Stimulated activated CD8-positive, alpha-beta memory T cell treated with anti-CD3 and anti-CD28 coated beads, Interleukin-4, amount 100 ng/mL, for 4 hours (primary cell): ENCODE measurements at places on chromosomes 6 and 20.

- no peak for DNase-seq
Observed at GRCh38 chr6:13012296-13012695, 295.7 kb downstream of the PHACTR1 start.

DNA sequence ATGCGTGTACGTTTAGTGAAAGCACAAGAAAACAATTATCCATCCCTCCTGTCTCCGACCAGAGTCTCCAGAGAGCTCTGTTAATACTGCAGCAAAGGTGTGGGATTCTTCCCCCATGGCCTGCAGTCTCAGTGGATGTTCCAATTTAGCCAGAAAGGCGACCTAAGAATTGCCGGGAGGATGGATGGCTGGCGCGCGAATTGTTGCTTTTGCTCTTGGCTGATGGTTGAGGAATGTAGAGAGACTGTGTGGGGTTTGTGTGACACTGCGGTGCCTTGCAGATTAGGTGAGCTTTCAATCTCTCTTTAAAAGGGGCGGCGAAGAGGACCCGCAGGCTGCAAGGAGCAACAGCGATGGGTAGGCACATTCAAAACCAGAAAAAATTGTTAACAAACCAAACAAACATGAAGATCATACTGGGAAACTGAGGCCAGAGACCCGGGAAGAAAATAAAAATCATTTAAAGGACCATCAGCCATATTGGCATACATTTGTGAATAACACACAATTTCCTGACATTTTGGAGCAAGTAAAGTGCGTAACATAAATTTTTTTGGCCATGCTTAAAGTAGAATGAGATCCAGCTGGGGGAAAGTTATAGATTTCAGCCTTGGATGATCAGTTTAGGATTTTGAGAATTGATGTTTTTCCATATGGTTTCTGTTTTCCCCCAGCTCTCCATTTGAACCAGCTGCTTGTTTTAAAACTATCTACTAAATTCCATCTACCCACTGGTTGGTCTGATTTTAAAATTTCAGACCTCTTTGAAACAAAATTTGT, 46.3 kb downstream of the GNAS start:
- DNase-seq = no peak

GRCh38 chr6:103983860-103984259, 875.9 kb downstream of the HACE1 start:
- no peak for DNase-seq

DNA sequence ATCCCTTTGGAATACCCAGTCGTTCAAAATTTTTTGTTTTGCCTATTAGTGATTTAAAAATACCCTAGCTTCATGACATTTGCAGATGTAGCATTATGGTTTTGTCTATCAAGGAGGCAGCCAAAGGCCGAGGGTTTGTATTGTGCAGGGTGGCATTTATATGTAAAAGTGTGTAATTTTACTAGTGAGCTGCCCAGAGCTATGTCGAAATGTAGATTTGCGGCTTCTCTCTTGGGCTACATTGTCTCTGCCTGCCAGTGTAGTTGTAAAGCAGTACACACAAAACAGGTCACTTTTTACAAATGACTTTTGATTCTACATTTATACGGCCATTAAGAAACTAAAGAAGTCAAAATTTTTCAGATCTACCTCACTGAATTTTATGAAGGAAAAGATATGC, 87.7 kb downstream of the TSHZ2 start:
- no peak for DNase-seq

GRCh38 chr6:44898296-44898930, 429.7 kb upstream of the RUNX2 start:
- DNase-seq = no peak

DNA sequence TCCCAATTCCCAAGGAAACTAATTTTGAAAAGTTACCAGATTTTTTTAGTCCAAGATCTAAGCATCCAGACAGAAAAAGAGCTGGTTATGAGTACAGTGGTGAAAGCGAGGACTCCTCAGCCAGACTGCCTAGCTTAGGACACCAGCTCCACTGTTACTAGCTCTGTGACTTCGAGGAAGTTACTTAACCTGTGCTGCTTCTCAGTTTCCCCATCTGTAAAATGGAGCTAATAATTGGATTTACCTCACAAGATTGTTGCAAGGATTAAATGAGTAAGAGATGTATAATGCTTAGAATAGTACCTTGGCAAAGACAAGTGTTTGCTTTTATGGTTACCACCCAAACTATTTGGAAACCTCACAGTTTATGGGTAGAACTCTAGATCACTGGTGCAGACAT, 1.1 kb downstream of the NT5DC1 start:
- no peak for DNase-seq

- DNase-seq = no peak
Observed at GRCh38 chr6:150100745-150101144, 31.8 kb upstream of the ULBP3 start.

DNA sequence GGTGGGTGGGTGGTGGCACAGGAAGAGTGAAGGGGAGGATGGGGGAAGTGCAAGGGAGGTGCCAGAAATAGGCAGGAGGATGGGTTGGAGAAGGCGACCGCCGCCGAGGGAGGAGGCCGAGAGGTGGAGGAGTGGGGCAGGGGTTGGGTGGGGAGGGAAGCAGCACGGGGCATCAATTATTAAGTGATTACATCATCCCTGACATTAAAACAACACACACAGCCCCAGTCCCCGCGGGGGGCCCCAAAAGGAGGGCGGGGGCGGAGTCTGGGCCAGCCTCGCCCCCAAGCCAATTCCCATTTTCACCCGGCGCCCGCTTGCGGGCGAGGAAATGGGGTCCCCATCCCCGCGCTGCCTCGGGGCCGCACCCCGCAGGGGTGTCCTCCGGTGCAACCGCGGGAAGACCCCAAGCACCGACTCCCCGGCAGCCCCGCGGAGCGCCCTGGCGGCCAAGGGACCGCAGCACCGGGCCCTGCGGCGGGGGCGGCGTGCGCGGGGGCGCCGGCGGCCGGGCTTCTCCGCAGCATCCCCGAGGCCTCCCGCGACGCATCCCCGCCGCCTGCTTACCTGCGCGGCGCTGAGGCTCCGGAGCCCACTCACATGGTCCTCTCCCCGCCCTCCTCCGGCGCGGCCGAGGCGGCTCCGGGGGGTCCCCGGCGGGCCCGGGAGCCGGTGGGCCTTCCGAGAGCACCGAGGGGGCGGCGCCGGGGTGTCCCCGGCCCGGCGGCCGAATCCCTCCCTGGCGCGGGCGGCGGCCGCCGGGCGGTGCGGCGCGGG, 663 bp downstream of the FYN start:
- peak; percentile 64 for DNase-seq

DNA sequence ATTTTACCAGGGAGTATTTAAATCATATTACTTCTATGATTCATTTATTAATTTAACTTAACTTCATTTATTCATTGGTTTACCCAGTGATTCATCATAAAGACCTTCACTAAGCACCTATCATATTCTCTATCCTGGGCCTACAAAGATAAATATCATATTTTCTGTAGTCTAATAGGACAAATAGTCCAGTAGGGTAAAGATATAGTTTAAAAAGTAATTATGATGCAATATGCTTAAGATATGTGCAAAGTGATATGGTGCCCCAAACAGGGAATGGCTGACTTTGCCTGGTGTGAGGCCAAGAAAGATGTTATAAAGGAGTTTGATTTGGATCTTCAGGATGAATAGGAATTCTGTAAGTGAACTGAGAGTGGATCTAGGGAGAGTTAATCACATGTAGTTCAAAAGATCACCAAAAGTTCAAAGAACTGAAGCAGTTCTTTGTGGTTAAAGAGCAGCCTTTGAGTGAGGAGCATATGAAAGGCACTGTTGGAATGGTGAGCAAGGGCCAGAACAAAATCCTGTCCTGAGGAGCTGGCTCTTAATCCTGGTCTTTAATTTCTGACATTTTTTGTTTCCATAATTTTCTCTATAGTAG, 45.5 kb downstream of the MLIP start:
- no peak for DNase-seq

- DNase-seq = no peak
Observed at GRCh38 chr6:109299776-109300564, 82.3 kb downstream of the CD164 start.
